Muscle of arm (tissue), 14 donors: ENCODE measurements at places on chromosomes 4 and X. TPM values are rescaled to one million over a fixed set of nuclear protein-coding genes. Genes with fewer than 3 reads are reported as not detected.

MAGEA6 gene
- polyA plus RNA-seq: not detected

P2RY8 gene
- 1.1 TPM for polyA plus RNA-seq

CSN1S1 gene
- polyA plus RNA-seq: not detected

HPSE gene
- 0.32 TPM for polyA plus RNA-seq

MAGED1 gene
- polyA plus RNA-seq: 380 TPM

VEGFC gene
- polyA plus RNA-seq: not detected

GSX2 gene
- polyA plus RNA-seq: not detected

ZNF674 gene
- 4.6 TPM for polyA plus RNA-seq

MAGIX gene
- polyA plus RNA-seq: not detected

EDA2R gene
- polyA plus RNA-seq: 4.9 TPM

ZDHHC9 gene
- not detected for polyA plus RNA-seq

RPL10 gene
- 1,129 TPM for polyA plus RNA-seq

FATE1 gene
- polyA plus RNA-seq: 0.87 TPM

PABPC4L gene
- 7.6 TPM for polyA plus RNA-seq

PDLIM5 gene
- 299 TPM for polyA plus RNA-seq

GRCh38 chrX:10206317-10206716, 49.5 kb downstream of the CLCN4 start:
- DNase-seq: no peak

DNA sequence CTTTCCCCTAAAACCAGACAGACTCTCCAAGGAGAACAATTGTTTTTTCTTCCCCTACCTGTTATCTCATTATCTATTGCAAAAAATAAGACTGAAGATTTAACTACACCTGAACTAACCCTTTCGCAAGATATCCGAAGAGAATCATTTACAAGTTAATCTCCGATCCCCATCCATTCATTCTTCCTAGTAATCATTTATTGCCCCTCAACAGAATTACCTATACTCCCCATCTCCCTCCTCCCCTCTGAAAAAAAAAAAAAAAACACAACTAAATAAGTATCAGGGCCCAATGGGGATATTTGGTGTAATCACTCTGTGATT, 28.9 kb upstream of the AP1S2 start:
- no peak for DNase-seq

GRCh38 chr4:146029939-146030710, 91.5 kb upstream of the ZNF827 start:
- no peak for DNase-seq

DNA sequence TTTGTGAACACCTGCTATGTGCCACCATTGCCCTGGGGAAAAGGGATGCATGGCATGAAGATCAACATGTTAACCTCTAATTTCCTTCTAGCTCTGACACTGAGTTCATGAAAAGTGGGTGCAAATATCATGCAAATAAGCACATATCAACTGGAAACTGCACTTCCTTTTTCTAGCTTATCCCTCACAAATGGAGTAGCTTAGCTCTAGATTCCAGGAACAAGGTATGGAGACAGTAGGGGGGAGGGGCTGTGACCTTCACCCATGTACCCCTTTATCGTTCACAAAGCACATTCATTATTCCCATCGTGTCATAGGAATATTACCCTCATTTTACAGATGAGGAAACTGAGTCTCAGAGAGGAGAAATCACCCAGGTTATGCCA, 37.4 kb downstream of the STARD8 start:
- no peak for DNase-seq

DNA sequence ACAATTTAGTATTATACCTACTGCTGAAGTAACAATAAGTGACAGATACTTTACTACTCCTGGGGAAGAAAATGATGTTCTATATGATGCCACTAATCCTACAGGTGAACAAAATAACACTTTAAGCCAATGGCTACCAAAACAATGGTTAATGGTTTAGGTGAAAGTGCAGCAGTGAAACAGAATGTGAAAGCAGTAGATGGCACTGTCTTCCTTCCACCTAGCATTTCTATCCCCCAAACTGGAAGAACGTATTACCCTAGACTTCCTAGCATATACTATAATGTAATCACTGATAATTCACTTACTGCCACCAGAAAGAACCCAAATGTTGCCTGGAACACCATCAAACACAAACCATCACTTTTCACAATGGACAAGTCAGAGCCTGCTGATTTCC, 18.9 kb upstream of the CABS1 start:
- no peak for DNase-seq

- DNase-seq: no peak
Measured at GRCh38 chrX:152813206-152813605, 17.4 kb downstream of the CETN2 start.

- no peak for DNase-seq
Measured at GRCh38 chr4:83247415-83248357, 36.9 kb downstream of the COQ2 start.

GRCh38 chr4:139791681-139792080, 126.1 kb downstream of the MGST2 start:
- DNase-seq: no peak

- DNase-seq: no peak
Measured at GRCh38 chr4:110616238-110617074, 6.4 kb downstream of the PITX2 start.

DNA sequence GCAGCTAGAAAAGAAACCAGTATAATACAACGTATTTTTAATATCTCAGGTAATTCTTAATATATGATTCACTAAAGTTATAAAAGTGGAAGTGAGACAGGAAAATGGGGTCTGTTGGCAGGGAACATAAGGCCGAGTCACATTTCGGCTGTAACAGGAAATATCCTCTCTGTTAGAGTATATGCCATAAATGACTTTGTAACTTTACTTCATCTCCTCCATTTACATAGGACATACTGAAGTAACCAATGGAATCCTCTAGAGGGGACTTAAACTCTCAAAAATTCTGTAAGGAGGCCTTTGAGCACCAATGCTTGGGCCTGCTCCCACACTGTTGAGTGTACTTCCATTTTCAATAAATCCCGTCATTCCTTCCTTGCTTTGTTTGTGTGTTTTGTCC, 71.3 kb downstream of the ANKRD17 start:
- DNase-seq: no peak

- no peak for DNase-seq
Measured at GRCh38 chr4:91099666-91100065, 972.5 kb downstream of the CCSER1 start.

GRCh38 chr4:172899861-172900260, 268.8 kb upstream of the GALNT7 start:
- no peak for DNase-seq

DNA sequence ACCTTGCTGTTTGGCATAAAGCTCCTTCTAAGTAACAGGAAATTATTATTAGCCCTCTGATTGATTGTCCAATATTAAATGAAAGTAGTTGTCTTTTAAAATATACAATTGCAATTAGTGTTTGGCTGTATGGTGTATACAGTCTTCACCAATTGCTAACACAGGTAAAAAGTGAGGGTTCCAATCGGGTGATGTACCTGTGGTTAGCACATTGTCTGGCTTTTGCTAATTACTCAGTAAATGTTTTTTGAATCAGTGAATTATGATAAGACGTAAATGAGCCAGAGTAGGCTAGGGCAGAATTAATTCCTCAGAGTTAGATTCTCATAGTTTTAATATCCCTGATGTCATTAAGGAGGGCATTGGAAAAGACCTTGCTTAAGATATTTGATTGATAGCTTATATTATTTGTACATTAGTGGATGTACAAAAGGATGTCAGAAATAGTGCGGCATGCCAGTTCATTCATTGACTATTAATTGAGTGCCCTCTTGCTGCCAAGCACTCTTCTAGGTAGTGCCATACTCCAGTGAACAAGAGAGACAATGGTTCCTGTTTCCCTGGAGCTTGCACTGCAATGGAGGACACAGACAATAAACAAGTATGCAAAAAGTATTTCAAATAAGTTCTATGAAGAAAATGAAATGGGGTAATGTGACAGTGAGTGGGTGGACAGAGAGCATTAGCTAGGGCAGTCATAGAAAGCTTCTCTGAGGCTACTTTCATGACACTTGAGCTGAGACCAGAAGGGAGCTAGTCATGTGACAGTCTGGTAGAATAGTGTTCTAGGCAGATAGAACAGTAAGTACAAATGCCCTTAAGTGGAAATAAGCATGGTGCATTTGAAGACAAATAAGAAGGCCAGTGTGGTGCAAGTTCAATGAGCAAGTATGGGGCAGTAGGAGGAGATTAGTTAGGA, 205.9 kb upstream of the CASK start:
- no peak for DNase-seq

GRCh38 chr4:21656832-21657231, 291.7 kb downstream of the KCNIP4 start:
- DNase-seq: no peak

DNA sequence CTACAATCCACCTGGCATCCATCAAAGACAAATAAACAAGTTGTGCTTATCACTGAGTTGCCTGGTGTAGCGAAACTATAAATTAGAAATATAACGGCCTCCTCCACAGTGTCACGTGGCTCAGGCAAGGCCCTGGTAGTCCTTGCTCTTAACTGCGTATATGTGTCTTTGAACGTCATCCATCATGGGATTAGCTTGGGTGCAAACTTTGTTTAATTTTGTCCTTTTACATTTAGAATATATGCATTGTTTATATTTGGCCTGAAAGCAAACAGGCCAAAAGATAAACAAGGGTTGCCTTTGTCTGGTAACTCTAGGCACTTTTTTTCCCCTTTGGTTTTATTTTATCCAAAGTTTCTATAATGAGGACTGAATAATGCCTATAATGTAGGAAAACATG, 184.9 kb downstream of the KIT start:
- DNase-seq: no peak

DNA sequence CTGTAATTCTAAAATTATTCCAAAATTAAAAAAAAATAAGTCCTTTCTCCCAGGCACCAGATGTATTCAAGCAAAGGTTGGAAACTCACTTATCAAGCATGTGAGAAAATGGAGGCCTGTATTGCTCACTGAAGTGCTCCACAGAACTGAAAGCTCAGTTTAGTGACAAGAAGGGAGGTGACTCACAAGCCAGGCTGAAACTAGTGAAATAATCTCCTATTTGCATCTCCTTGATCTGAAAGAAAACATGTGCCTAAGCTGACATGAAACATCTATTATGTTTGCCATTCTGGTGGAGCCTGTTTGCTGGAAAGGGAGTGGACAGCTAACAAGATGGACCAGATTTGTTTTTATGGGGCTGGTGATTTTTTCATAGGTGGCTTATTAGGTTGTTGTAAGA, 54.0 kb upstream of the AMELX start:
- no peak for DNase-seq
